Mammary epithelial cell (primary cell): ENCODE measurements at places on chromosomes 6 and 20. TPM values are rescaled to one million over a fixed set of nuclear protein-coding genes. Genes with fewer than 3 reads are reported as not detected.

- peak; percentile 92 for DNase-seq
Observed at GRCh38 chr6:90285611-90286381, 10.8 kb downstream of the BACH2 start.

Gene PDE7B
- not detected for polyA plus RNA-seq

DNA sequence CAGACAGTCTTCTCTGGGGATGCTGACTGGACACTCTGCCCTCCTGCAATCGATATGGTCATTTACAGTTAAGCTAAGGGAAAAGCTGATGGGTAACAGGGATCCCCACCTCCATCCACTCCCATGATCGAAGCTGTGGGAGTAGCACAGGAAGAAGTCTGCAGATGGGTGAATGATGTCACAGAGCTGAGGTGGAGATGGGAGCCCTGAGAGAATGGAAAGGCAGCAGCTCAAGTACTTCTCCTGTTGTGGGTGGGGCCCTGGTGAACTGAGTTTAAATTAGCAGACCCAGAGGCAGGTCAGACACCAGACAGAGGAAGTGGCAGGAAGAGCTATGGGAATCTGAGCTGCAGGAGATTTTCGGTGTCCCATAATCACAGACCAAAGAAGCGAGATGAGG is 29.0 kb downstream of the HDGFL1 start:
- DNase-seq, result no peak

- no peak for DNase-seq
Observed at GRCh38 chr20:48605364-48606171, 222.2 kb downstream of the PREX1 start.

Gene EYS
- polyA plus RNA-seq, result 0.14 TPM

DNA sequence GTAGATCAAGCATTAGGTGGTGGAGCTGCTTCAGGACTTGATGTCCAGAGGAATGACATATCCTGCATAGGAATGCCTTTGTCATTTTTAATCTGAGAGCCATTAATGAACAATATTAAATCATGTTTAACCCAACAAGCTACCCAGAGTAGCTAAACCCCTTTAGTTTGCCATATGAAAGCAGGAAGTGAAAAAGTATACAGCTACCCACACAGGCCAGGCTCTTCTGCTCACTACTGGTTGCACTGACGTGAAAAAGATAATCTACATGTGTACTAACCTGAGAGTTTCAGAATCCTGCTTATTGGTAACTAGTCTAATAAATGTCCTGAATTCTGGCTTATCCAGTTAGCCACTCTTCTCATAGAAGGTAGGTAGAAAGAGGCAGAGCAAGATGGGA is 19.9 kb downstream of the GLYATL3 start:
- DNase-seq, result no peak

Gene NELFE
- 64.6 TPM for polyA plus RNA-seq

DNA sequence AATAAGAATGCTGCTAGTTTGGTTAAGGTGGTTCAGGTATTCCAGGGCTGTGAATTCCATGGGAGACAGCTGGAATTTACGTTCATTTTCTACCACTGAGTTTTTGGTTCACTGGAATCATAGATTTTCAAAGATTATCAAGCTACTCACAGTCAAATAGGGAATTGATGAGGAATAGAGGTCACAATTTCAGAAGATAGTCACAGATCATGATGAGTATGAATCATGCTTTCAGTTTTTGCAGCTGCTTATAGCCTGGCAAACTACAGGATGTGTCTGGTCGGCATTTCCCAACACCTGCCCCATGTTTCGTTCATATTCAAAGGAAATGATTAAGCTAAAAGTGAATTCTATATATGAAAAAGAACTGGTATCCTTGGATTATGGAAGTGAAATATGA is 58.7 kb downstream of the BCKDHB start:
- DNase-seq, result peak; percentile 85
